Upper lobe of right lung (tissue), 1 donor: ENCODE measurements at places on chromosomes 4 and X. TPM values are rescaled to one million over a fixed set of nuclear protein-coding genes. Genes with fewer than 3 reads are reported as not detected.

GRCh38 chr4:105208561-105208960 lies 61.9 kb downstream of the TET2 start:
- DNase-seq, result no peak

DNA sequence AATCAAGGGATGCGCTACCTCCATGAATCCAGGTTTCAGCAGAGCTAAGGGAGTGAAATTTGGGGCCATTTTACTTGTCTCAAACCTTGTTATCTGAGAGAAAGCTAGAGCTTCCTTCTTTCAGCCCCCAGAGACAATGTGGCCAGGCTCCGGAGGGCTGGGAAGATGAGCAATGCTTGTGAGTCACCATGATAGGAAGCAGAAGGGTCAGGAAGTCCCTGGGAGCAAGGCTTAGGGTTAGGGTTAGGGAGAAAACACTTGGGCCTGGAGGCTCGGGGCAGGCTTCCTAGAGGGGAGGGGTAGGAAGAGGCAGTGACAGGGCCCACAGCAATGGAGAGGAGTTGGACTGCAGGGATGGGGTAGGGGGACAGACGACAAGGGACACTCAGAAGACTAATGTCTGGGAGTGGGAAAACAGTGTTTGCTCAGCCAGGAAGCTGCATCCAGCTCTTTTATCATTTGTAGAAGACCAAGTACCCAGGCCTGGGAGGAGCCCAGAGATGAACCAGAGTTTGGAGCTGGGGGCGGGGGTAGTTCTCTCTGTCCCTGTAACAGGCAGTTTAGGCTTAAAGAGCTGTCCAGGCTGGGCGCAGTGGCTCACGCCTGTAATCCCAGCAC lies 16.4 kb upstream of the PORCN start:
- no peak for DNase-seq

DNA sequence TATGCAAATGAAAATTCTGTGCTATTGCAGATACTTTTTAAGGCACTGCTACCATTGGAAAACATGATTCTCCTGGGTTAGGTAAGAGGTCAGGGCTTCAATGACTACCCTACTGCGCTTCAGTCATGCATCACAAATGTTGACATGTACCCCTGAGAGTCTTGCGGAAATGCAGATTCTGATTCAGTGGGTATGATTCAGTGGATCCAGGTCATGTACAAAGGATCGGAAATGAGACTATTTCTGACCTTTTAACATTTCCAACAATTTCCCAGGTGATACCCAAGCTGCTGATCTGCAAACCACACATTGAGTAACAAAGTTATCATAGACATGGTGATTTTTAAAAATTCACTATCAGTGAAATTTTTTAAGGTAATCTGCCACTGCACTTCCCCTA lies 62.6 kb downstream of the DDX53 start:
- no peak for DNase-seq

- DNase-seq, result no peak
These were observed 34.8 kb upstream of the USP51 start for GRCh38 chrX:55524487-55524886.

- DNase-seq, result no peak
These were observed 435.6 kb downstream of the TLL1 start for GRCh38 chr4:166308647-166309046.

GRCh38 chrX:39440799-39441284 lies 639.6 kb downstream of the MID1IP1 start:
- DNase-seq, result no peak

Gene PPEF2
- not detected for total RNA-seq

Gene SPANXN4
- not detected for total RNA-seq

Gene CEP135
- total RNA-seq, result 6.8 TPM

Gene FAM13A
- 33.4 TPM for total RNA-seq

Gene UNC5C
- 6.7 TPM for total RNA-seq
